ENCODE measurements at places on chromosomes 1 and 21. TPM values are rescaled to one million over a fixed set of nuclear protein-coding genes. Genes with fewer than 3 reads are reported as not detected.

DNA sequence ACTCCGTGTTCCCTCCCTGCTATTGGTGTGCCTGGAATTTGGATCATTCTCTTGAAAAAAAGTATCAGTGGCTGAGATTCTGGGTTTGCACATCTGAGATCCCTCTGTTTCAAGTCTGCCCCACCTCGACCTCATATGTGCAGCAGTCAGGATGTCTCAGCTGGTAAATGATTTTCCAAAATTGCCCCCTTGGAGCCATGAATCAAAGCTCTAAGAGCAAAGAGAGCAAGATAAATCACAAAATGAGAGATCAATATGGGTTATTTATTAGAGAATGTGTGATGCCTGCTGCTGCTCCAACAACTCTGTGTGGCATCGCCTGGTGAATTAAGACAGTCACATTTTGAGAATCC is 8.5 kb downstream of the CRP start:
- DNase-seq = no peak

The UBXN11 gene
- total RNA-seq = 8.7 TPM

The TEX50 gene
- total RNA-seq = not detected

- no peak for DNase-seq
Measured at GRCh38 chr1:183239220-183239742, 53.2 kb downstream of the LAMC2 start.

GRCh38 chr1:171883849-171884248 is 42.6 kb downstream of the DNM3 start:
- no peak for DNase-seq

The AGO4 gene
- total RNA-seq = 6.6 TPM
